Stimulated activated CD8-positive, alpha-beta memory T cell treated with anti-CD3 and anti-CD28 coated beads, Interleukin-7, amount 100 ng/mL, for 24 hours (primary cell): ENCODE measurements at places on chromosomes 1 and 21.

GRCh38 chr1:229203991-229204632 is 66.8 kb upstream of the RAB4A start:
- DNase-seq, result no peak

DNA sequence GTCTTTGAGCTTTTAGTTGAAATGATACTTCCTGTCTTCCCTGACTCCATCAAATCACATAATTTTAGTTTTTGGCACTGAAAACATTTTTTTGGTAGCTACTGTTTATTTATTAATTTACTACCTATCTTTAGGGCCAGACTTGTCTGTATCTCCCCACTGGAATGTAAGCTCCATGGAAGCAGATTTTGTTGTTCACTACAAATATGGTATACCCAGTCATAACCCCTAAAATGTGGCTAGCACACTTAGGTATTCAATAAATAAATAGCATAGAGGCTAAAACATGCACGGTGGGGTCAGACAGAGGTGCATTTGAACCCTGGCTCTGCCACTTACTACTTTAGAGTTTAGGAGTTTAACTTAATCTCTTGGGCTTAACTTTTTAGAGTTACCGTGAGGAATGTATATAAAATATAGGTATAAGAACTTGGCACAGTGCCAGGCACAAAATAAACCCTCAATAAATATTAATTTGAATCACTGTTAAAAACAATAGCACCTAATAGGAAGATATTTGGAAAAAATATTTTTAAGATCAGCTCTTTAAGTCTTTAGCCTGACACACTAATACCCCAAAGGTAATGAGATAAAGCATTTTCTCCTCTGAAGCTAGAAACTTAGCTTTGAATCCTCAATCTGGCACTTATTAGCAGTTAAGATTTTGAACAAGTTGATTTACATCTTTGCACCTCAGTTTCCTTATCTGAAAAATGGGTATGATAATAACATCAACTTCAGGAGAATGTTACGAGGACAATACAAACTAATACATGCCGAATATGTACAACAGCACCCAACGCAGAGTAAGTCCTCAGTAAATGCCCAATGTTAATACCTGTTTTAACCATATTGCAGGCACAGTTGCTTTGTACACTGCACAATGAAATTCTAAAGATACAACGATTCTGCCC is 59.6 kb upstream of the HP1BP3 start:
- DNase-seq, result no peak

DNA sequence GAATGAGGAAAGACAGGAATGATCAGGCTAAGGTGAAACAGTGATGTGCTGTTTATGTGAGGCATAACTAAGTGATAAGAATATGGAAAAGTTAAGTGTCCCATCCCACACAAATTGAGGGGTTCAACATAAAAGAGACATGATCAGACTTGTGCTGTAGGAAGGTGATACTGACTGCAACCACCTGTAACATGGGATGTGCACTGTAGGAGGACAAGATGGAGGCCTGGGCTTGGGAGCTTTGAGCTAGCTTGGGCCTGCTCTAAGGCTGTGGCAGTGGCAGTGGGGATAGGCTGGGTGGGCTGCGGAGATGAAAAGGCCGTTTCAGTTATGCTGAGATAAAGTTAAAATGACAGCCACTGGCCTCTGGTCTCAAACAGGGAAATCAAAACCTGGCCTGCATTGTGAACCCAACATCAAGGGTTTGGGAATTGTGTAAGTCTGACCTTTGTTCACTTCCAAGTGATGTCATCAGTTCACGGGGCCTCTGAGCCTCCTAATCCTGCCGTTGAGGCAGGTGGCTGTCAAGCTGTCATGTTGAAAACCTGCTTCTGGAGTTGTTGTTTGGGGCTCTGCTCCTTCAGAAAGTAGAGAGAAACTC is 61.2 kb upstream of the TENT5C start:
- no peak for DNase-seq

DNA sequence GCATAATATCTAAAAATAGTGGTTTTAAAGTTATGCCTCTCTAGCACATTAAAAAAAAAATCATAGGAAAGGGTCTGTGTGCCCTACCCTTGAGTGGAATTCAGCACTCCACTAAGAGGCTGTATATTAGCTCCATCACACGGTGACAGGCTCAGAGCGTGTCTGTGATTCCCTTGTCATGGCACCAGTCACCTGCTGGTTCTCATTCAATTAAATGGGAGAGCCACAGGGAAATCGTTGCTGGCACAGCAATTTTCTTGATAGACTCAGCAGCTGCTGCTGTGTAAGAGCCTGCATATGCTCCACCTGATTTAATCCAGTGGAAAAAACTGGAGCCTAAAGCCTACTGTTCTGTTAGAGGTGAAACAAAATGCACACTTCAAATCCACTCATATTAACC is 9.5 kb downstream of the ATP6V1G3 start:
- no peak for DNase-seq

DNA sequence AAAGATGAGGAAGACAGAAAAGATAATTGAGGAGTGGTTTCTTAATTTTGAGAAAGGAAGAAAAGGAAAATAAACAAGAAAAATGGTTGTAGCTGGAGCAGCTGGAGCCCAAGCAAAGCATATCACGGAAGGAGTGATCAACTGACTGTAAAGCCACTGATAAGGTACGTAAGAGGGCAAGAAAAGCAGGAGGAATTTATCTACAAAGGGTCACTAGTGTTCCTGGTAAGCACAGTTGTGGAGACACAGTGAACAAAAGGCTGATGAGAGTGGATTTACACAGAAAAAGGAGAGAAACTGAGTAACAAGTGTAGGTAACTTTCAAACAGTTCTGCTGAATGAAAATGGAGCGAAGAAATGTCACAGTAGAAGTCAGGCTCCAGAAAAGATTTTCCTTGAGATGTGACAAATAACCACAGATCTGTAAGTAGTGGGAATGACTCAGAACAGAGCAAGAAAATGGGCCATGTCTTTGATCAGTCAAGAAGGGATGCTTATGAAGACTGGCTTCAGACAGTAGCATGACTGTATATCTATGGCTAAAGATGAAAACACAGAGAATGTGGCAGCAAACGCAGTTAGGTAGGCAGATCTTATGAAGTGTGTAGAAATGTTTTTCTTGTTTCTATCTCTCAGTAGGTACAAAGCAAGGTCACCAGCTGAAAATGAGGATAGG is 45.6 kb upstream of the RBM34 start:
- DNase-seq, result no peak

DNA sequence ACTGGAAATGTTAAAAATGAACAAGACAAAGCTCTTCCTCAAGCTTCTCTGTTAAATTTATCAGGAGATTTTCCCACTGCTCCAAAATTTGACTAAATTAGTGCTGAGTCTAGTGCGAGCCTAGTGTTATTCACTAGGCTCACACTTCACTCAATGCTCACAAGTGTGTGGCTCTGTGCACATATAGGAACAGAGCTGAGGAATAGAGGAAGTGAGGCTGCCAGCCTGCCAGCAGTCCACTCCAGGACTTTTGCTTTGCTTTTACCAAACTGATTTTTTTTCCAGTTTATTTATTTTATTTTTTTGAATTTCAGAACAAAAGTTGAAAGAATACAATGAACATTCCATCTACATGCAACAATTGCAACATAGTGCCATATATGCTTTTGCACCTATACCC is 87.2 kb downstream of the VAV3 start:
- no peak for DNase-seq

DNA sequence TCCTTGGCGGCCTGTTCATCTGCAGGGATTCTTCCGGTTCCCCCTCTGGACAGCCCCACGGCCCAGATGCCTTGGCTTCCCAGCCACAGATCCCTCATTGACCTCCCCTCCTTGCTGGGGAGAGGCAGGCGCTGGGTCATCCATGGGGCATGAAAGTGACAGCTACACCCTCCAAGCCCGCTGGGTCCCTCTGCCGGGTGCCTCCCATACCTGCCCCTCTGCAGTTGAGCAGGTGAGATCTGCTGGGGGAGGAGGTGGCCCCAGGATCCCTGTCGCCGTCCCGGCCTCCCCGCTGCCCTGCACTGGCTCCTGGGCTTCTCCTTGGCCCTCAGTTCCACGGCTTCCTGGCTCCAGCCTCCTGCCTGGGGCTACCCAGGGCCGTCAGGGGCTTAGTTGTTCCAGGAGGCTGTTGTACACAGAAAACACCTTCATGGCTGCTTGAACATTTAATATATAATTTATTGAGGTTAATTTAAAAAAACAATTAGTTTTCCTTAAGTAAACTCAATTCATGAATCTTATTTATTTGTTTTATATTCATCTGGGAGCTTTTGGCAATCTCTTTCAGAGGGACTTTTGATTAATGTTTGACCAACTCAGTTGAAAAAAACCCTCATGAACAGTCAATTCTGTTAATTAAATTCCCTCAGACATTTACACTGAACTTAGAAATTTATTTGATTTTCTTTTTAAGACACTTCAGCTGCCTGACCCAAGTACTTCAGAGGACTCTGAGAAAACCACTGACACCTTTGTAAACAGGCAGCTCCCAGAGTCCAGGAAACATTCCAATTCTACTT is 67.6 kb upstream of the ABCG1 start:
- no peak for DNase-seq

- DNase-seq, result no peak
These were observed 18.8 kb downstream of the SLX9 start for GRCh38 chr21:44958471-44959191.

DNA sequence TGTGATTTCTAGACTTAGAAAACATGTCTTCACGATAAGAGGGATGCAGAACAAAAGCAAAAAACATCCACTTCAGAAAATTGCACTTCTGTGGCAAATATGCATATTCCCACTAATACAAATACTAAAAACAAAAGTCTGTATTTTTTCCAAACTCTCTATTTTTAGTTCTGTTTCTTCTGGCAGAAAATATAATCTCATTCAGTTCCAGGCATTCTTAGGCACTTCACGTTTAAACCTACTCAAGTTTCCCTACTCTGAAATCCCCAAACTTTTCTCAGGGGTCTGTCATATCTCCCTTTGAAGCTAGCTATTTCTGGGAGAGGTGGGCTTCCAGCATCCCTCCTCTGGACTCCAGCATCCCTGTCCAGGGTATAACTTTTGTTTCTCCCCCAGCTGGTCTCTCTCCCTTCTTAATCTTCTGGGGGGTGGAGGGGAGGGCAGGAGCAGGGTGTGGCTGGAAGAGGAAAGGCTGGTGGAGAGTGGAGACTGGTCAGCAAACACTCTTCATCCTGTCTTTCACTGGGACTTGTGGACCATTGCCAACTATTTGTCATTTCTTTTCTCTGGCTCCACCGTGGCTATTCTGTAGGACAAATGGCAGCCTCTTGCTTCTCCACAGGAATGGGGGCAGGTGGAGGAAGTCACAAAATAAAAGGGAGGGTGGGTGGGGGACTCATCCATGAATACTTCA is 19.6 kb upstream of the NCF2 start:
- no peak for DNase-seq

DNA sequence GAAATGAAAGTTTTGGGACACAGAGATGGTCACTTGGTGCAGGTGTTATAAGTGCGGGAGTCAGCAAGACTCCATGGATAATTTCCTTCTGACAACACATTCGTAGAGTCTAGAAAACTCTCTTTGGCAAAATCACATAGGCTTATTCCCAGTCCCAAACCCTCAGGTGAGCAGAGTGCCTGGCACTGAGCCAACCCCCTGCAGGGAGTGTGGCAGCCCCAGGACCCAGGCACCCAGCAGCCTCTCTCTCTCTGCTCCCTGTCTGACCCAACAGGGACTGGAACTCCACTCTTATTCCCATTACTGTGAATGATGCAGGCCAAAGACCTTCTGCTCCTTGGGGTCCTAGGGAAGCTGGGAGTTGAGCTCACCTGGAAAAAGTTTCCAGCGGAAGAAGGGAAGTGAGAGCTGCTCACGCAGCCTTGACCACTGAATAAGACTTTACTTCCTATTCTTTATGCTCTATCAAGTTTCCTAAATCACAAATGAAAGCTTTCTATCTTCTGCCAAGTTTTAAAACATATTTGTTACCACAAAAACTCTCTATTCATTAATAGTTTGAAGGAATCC is 132.6 kb upstream of the ETV3 start:
- DNase-seq, result no peak

DNA sequence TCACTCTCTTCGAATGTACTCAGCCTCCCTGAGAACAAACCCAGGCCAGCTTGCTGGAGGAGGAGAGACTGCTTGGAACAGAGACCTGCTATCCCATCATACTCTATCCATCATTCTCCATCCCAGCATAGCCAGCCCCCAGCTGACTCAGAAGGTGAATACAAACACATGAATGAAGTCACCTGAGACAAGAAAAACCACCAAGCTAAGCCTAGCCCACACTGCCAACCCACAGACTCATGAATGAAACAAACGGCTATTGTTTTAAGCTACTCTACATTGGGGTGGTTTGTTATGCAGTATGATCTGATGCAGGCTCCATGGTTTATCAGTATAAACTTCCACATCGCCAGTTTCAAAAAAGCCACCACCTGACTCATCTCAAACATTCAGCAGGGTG is 395.6 kb downstream of the SETD4 start:
- DNase-seq, result no peak

GRCh38 chr1:165988275-165988674 is 160.9 kb downstream of the UCK2 start:
- DNase-seq, result no peak

DNA sequence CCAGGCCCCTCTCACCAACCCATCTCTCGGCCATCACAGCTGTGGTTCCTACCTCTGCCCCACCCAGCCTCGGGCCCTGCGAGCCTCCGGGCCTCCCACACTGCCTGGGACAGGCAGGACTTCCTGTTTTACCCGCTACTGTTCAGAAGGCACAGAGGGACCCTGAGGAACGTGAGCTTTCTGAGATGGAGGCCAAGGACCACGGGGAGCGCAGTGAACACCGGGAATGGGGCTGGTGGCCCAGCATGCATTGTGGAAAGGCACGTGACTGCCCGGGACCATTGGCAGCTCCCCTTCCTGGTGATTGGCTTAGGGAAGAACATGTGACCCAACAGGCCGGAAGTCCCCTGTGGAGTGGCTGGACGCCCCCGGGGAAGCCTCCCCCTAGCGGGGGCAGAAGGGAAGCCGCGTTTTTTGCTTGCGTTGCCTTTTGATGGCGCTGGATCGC is 7.0 kb downstream of the S100B start:
- no peak for DNase-seq

DNA sequence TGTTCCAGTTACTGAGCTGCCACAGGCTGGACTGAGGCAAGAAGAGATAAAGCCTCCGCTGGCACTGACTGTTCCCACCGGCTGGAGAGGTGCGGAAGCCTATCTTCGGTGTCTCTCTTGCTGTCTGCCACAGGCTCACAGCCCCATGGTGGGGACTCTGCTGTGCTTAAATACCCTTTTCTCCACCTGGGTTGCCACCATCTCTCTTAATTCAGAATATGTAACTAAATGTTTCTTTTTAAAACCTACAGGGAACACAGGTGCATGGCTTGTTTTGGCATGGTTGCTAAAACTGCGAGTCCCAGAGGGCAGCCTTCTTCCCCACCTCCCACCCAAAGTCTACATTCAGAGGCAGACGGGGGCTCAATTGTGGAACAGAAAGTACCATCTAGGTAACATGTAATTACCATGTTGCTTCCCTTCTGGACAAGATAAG is 8.1 kb upstream of the LBR start:
- DNase-seq, result no peak

DNA sequence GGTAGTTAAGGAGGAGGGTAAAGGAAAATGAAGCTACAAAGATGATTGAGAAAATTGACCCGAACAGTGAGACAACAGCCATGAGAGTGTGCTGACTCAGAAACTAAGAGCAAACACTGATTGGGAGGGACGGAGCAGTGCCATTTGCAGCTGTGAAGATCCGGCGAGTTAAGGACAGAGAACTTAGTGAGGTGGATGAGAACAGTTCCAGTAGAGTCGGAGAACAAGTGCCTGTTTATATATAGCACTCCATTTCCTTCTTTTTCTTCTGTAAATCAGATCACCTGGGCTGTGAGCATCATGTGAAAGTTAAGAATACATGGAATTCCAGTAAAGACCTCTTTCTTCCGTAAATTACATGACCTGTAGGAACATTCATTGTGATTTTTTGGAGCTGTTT is 145.7 kb downstream of the KCNK2 start:
- DNase-seq, result no peak
